ENCODE measurements at places on chromosomes 3 and 15.
A peak's percentile ranks its signal among the peaks of the same experiment; 100 is the strongest.

DNA sequence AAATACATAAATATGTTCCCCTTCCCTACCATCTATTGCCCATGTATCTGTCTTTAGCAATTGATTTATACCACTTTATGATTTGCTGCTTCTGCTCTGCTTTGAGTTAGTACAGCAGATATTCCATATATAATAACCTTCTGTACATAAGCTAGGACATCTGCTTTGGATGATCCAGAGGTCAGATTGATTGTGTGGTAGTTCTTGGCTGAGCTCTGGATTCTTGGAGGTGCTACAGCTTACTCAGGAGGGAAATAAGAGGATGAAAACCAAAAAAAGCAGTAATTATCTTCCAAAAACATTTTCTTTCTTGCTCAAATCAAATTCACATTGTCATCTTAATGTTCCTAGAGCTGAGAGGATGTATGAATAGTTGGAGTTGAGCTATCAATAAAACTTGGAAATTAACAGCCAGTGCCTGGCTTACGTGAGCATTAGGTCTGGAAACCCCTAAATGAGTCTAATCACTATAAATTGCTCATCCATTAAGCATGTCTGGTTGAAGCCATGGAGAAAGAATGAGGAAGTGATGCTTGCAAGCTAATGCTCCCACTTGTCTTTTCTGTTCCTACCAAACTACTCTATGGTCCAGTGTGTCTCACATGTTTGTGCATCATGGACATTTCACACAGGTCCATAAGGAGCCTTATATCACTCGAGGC lies 36.3 kb upstream of the TMEM42 start:
- no peak for DNase-seq

DNA sequence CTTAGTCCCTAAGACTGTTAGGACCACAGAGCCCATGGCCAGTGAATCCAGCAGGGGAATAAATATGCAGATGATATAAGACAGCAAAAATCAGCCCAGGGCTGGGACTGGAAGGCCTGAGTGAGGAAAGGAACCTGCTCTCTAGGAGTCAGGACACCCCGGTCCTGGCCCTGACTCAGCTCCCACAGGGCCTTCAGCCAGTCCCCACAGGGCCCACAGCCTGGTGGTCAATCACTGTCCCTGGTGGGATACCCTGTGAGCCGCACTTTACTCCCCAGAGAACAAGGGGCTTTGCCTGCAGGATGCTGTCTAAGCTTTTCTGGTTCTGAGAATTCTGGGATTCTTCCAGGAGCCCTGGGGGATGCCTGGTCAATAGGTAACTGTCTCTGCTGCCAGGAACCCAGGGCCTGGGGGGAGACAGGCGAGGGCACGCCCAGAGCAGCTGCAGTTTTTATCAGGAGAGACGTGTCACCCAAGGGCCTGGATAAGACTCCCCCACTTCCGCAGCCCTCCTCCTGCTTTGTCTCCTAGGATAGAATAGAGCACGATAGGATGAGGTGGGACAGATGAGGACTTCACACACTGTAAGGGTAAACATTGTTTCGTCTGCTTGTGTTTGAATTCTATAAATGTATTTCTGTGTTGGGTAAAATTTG lies 49.5 kb upstream of the MCF2L2 start:
- DNase-seq: peak; percentile 94

DNA sequence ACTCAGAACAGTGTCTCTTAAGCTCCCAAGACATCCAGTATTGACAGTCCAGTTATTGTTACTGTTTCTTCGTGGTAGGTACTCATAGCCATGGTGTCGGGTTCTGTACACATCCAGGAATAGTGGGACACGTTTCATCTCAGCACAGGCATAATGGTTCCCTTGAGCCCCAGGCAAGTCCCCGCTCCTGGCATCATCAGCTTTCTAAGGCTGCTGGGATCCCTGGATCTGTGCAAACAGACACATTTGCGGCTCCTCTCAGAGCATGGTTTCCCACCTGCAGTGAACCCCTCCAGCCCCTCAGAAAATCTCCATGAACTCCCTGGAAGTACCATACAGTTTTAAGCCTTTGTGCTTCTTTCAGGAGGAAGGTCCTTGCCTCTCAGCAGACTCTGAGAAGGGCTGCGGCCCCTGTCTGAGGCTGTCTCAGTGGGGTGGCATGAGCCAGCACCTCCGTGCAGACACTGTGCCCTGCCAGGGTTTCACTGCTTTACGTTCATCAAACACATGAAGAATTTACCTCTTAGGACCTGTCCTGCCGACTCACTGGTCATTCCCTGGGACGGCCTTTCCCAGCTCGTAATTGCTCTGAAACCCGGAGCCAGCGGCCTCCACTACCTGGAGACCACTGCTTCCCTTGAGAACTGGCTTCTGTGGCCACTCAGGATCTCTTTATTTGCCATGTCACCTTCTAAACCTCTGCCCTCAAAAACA lies 124.9 kb downstream of the LRRK1 start:
- DNase-seq: no peak

DNA sequence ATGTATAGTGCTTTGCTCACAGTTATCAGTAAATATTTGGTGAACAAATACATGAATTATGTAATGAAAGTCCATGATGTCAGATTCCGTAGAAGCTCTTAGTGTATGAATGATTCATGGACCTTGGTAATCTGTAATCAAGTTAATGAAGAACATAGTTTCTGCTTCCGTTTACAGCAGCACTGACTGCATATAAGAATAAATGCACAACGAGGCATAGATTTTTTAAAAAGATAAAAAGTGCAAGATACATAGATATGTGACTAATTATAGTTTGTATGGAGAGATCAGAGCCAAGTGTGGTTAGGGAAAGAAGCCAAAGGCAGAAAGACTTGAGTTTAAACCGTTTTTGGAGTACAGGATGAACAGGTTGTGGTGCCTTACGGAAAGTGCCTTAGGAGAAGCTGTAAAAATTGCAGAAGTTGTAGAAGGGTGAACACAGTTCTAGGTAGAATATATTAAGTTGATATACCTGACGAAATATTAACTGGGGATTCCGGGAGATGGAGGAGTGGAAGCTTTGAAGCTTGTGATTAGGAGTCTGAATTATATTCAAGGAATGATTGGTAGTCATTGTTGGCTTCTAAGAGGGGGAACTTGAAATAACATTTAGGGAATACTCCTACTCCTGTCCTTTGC lies 293.1 kb downstream of the NLGN1 start:
- no peak for DNase-seq

- DNase-seq: no peak
Observed at GRCh38 chr3:141218162-141218835, 13.3 kb upstream of the PXYLP1 start.

DNA sequence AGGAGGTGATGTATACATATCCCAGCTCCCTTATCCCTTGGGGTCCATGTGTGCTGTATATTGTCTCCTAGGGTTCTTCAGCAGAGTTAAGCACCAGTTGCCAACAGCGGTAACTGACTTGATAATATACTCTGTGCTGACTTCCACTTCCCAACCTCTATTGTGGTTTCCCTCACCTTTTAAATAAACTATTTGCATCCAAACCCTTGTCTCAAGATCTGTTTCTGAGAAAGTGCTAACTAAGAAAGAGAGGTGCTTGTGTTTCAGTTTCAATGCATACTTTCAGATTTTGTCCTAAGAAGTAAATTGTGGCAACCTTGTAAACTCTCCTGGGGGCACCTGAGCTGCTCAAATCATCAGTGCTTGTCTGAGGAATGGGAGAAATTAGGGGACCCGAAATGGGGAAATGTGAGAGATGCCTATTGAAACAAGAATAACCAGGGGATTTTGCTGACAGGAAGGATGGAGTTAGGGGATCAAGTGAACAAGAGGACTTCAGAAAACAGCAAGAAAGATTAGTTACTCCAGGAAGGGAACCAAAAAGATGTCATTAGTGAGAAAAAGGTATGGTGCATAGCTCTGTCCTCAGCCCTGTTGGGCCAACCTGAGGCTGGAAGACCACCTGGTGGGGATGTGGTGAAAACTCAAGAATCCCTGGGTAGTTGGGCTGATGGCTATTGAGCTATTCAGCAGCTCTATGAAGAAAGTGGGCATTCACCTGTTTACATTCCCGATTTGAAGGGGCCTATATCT lies 50.9 kb upstream of the MRPL3 start:
- DNase-seq: no peak

DNA sequence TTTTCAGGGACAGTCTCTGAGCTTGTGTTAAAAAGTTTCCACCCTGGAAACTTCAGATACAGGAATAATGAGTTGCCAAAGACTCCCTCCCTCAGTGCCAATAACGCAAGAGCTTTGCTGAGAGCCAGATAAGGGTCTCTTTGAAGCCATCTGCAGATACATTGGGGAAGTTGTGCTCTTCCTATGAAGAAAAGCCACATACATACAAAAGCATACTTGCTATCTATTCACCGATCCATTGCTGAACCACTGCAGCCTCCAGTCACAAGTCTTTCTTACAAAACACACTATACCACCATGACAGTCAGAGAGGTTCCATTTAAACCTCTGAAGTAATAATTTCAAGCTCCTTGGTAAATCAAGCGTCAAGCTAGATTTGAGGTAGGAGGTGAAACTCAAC lies 10.0 kb upstream of the RETNLB start:
- DNase-seq: no peak

DNA sequence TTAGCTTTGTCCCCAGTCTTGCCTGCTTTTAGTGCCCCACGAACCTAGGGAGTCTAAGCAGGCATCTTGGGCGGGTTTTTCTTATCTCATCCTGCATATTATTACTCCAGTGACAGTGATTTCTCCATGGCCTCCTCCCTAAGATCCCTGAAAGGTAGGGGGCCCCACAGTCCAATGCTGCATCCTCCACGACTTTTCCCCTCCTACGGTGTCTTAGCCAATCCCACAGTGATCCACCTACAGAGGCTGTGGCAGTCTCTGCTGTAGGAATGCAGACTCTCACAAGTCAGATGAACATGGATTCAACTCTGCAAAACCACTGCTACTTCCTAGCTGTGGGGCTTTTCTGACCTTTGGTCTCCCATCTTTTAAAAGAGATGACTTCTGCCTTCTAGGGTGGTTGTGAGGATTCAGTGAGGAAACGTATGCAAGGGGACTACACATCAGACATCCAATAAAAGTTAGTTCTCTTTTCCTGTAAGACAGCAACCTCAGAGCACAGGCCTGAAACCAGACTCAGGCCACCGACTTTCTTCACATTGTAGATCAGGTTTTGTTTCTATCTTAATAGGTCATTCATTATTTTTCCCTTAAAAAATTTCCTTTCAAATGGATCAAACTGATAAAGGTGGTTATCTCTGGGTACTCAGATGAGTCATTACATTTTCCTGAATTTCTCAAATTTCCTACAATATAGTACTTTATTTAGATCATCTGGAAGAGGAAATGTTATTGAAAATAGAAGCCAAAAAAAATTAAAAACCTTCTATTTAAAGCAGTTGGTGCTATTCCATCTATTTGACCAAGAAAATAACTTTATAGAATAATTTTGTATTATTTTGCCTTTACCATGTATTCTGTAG lies 23.2 kb downstream of the ILDR1 start:
- no peak for DNase-seq

GRCh38 chr15:21267226-21267625 lies 173.1 kb downstream of the POTEB3 start:
- no peak for DNase-seq
